Stimulated activated CD4-positive, alpha-beta T cell treated with anti-CD3 and anti-CD28 coated beads, Interleukin-4, amount 100 ng/mL, for 48 hours (primary cell): ENCODE measurements at places on chromosomes 16 and 17.
A peak's percentile ranks its signal among the peaks of the same experiment; 100 is the strongest.

DNA sequence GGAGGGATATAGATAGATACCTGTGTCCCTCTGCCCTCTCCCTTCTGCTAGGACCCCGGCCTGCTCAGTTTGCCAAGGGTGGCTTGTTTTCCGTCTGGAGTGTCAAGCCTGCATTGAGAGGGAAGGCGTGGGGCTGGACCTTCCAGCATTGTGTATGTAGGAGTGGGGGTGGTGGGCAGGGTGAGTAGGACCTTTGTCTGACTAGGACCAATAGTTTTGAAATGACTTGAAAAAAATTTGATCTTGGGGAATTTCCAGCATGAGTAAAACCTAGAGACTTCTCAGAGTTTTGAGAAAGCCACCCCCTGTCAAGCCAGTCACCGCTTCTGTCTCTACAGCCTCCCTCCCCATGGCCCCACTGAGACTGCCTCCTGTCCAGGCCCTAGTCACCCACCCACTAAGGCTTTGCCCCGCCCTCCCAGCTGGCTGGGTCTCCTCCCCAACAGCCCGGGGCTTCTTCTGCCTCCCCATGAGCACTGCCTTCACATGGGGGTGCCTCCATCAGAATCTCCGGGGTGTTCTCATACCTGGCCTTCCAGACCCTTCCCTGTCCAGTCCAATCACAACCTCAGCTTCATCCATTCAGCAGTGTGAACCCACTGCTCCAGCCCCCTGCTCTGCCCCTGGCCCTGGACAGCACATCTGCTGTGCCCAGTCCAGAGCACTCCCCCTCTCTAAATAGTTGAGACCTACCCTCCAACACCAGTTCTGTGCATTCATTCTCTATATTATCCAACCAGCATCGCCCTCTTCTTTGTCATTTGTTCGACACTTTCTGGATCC lies 207.0 kb downstream of the MSI2 start:
- DNase-seq = peak; percentile 78

DNA sequence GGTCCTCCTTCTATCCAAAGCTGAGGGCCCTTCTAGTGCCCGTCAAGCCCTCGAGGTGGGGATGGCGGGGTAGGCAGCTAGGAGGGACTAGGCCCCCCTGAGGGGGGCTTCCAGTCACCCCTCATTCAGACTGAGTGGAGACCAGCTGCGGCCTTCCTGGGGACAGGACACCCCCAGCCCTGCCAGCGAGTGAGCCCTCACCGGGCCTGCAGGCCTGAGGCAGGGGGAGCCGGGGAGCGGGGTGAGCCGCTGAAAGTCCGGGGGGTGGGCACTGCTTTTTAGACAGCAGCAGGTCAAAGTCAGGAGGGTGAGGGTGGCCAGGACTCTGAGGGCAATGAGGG lies 8.7 kb upstream of the KREMEN2 start:
- DNase-seq = no peak

DNA sequence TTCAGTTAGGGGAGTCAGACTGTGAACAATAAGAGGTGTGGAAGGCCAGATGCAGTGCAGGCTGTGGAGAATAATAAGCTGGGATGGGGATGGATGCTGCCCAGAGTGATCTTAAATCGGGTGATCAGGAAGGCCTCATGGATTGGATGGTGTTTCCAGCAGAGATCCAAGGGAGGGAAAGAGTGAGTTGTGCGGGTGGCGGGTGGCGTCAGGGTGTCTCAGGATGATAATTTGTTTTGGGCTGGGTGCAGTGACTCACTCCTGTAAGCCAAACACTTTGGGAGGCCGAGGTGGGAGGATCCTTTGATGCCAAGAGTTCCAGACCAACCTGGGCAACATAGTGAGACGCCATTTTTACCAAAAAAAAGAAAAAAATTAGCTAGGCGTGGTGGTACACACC lies 7.9 kb downstream of the CLUAP1 start:
- DNase-seq = no peak

DNA sequence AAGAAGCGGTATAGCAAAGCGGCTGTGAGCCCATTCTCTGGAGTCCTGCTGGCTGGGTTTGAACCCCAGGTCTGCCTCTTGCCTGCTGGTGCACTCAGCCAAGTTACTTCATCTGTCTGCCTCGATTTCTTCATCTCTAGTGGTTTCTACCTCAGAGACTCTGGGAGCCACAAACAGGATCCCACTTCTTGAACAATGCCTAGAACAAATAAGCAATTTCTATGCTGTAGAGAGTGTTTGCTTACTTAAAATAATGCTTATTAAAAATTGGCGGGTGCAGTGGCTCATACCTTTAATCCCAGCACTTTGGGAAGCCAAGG lies 75.5 kb downstream of the CMIP start:
- DNase-seq = no peak

GRCh38 chr17:27947005-27947406 lies 53.8 kb upstream of the LYRM9 start:
- DNase-seq = no peak

GRCh38 chr16:942436-943060 lies 28.2 kb downstream of the LMF1 start:
- DNase-seq = no peak

GRCh38 chr17:45380991-45381390 lies 51.7 kb downstream of the ARHGAP27 start:
- DNase-seq = no peak

- peak; percentile 16 for DNase-seq
These were observed at the start of gene MPP3 for GRCh38 chr17:43832976-43833829. TSS of gene MPP3 (minus strand) at chr17:43833146. CDS start at chr17:43831906, 1,240 bp downstream.

DNA sequence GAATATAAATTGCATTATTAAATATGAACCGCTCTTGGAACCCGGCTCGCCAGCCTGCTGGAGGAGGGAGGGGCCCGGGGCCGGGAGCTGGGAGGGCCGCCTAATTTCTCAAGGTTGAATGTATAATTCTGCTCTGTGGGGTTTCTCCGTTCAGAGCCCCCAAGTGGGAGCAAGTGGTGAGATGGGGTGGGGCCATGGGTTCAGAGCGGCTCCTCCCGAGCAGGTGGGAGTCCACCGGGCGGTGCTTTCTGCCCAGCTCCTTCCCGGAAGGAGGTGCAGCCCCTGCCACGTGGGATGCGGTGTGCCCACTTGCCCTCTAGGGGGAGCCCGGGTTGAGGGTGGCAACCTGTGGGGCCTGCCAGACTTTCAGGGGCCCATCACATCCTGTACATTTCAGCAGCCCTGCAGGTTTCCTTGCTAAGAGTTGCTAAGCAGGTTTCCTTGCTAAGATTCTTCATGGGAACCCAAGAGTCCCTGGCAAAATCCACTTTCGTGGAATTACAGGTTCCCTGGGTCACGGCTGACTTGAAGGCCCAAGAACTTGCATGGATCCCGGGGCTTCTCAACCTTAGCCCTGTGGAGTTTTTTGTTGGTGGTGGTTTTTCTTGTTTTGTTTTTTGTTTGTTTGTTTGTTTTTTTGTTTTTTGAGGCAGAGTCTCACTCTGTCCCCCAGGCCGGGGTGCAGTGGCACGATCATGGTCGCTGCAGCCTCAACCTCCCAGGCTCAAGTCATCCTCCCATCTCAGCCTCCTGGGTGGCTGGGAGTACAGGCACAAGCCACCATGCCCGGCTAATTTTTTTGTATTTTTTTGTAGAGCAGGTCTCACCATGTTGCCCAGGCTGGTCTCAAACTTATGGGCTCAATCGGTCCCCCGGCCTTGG lies 196.7 kb upstream of the GSE1 start:
- peak; percentile 68 for DNase-seq

DNA sequence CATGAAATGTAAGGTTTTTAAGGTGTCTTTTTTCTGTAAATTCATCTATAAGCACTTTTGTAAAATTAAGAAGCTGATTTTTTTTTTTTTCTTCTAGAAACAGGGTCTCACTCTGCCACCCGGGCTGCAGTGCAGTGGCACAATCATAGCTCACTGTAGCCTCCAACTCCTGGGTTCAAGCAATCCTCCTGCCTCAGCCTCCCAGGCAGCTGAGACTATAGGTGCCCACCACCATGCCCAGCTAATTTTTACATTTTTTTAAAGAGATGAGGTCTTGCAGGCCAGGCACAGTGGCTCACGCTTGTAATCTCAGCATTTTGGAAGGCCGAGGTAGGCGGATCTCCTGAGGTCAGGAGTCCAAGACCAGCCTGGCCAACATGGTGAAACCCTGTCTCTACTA lies 4.5 kb upstream of the CYB5B start:
- no peak for DNase-seq
